ENCODE measurements at places on chromosomes 2 and 18. TPM values are rescaled to one million over a fixed set of nuclear protein-coding genes. Genes with fewer than 3 reads are reported as not detected.

The DRC1 gene
- total RNA-seq = 5.6 TPM

The PLCD4 gene
- total RNA-seq = 0.31 TPM

The TANK gene
- total RNA-seq = 89.5 TPM

The C1QL2 gene
- 1.6 TPM for total RNA-seq

The ITM2C gene
- 112 TPM for total RNA-seq

The SIX3 gene
- total RNA-seq = not detected

The AGFG1 gene
- 112 TPM for total RNA-seq

The MAL gene
- total RNA-seq = not detected

The ITPRID2 gene
- 41.0 TPM for total RNA-seq

The HDHD2 gene
- 30.3 TPM for total RNA-seq

The LRRTM4 gene
- total RNA-seq = 106 TPM

The RGPD4 gene
- not detected for total RNA-seq

The NDC80 gene
- 3.6 TPM for total RNA-seq

The DLX2 gene
- 3.3 TPM for total RNA-seq

The IMPA2 gene
- total RNA-seq = 6.1 TPM

The SLC8A1 gene
- 277 TPM for total RNA-seq

The HRH4 gene
- not detected for total RNA-seq

The CIB4 gene
- total RNA-seq = not detected

The CD207 gene
- total RNA-seq = not detected

The ELOA2 gene
- not detected for total RNA-seq

The YWHAQ gene
- 535 TPM for total RNA-seq

The RASGRP3 gene
- 11.1 TPM for total RNA-seq

The RBM43 gene
- 2.8 TPM for total RNA-seq

The CDKL4 gene
- total RNA-seq = 10.1 TPM

The NT5C1B gene
- total RNA-seq = not detected

The SOCS6 gene
- total RNA-seq = 59.6 TPM

The FIGN gene
- total RNA-seq = 3.4 TPM

The SPATS2L gene
- total RNA-seq = 43.8 TPM

The DPYSL5 gene
- total RNA-seq = 128 TPM

The VIL1 gene
- not detected for total RNA-seq

The ASXL3 gene
- 94.5 TPM for total RNA-seq

The SPC25 gene
- total RNA-seq = 3.4 TPM

The ALK gene
- 0.78 TPM for total RNA-seq
